ENCODE measurements at places on chromosomes 6 and 20.

DNA sequence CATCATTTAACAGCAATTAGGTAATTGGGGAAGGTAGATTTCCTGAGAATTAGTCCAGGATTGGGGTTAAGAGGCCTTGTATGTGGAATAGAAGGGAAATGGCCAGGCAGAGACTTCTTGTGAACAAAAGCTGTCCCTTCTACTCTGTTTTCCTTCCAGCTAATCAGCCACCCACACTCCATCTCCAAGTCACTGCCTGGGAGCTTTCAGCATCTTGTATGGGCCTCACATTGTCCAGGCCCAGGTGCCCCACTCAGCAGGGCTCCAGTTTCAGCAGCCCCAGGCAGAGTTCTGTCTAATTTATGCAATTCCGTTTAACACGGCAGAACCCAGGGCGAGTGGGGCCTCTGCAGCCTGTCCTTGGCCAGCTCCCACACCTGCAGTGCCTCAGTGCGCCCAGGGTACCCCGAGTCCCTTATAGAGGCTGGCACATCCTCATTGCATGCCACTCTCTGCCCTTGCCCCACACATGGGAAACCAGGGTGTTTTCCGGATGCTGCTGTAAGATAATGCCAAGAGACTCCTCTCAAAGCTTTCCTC, 113.0 kb downstream of the EDN3 start:
- no peak for DNase-seq

DNA sequence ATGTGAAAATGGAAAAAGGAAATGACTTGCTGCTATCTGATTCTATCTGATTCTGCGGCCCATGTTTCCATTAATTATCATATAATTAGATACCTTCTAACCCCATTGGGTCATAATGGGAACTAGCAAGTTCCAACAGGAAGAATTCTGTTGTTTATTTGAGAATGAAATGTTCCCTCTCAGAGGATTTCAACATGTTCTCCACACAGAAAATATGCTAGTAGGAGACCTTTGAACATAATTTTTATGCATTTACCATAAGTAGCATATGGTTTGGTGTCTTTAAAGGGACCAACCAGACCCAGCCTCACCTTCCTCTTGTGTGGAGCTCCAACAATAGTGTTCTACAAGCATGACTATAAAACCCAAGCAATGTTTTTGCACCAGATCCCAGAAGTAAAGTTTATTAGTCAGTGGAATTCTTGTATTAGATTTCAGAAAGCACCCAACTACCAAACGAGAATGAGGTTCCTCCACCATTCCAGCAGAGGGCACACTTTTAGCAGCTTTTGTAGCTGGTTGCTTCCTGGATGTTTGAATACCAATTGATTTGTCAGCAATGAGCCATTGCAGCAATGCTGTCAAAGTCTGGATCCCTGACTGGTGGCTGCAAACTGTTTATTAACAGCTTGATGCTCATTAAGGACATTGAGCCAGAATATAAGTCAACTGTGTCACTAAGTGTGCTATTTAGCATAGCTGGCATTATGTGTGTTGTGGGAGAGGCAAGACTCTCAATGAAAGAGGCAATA, 143.6 kb upstream of the GJE1 start:
- DNase-seq: peak; percentile 62

- DNase-seq: no peak
Observed at GRCh38 chr6:22766979-22767378, 197.6 kb downstream of the HDGFL1 start.

GRCh38 chr6:37602346-37602745, 95.3 kb downstream of the MDGA1 start:
- DNase-seq: no peak

DNA sequence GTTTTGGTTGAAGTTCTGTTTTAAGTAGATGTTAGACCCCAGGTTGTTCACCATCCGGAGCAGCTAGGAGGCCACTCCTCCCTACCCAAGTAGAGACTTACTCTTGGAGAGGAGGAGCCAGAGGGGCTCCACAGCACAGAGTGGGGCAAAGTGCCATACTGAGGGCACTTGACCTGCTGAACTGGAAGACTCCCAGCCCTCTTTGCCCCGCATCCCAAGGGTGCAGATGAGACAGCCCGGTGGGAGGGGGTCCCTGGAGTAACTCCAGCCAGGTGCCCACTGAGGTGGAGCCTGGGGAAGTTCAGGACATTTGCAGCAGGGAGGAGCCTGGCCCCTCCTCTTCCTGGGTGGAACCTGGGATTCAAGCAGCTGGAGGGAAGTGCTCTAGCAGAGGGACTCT, 102.1 kb upstream of the GPR6 start:
- DNase-seq: no peak

- no peak for DNase-seq
Observed at GRCh38 chr6:6826095-6826901, 237.8 kb downstream of the LY86 start.

GRCh38 chr20:5608104-5608441, 142.1 kb upstream of the SHLD1 start:
- DNase-seq: no peak

DNA sequence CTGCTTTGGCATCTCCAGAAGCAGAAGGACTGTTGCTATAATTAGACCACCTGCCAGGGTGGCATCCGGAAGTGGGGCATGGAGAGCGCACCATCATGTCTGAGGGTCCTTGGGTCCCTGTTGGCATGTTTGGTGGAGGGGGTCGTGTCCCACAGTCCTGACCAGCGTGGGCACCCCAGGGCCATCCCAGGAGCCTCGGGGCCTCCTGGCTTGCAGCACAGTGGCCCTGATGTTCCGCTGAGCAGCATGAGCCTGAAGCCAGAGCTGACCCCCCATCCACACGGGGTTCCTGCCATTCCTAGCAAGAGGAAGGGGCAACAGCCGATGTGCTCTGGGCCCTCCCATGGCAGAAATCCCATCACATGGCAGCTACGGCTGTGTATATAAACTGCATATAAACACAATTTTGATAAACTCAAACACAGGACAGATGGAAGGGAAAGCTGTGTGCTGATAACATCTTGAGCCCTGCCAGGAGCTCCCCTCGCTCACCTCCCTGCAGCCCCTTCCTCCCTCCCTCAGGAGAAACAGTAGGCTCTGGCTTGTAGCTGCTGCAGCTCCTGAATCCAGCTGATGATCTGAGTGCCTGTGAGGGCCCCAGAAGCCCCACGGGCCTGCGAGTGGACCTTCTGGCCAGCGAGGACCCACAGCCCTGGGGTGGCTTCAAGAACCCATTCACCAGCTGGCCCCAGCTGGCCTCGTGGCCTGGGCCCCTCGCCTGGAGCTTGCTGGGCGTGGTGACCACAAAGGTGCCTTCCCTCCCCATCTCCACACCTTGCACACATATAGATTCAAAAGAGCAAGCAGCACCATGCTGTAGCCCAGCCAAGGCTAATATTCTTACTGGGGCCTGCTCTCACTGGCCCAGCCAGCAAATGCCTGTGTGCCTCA, 321.6 kb downstream of the CDH4 start:
- DNase-seq: no peak

- peak; percentile 96 for DNase-seq
Observed at GRCh38 chr6:30686009-30686907, at the start of gene PPP1R18. PPP1R18 (minus strand) TSS chr6:30686645; CDS start chr6:30686018, 627 bp downstream.
